ENCODE measurements at places on chromosomes 3 and 15. TPM values are rescaled to one million over a fixed set of nuclear protein-coding genes. Genes with fewer than 3 reads are reported as not detected.

Gene RBPMS2
- total RNA-seq: not detected

Gene SMAD6
- 19.3 TPM for total RNA-seq

Gene ADGRG7
- not detected for total RNA-seq

Gene NRG4
- not detected for total RNA-seq

Gene GAP43
- 0.16 TPM for total RNA-seq

Gene WNT5A
- total RNA-seq: 1,597 TPM

Gene ROPN1B
- not detected for total RNA-seq

Gene THPO
- total RNA-seq: 0.12 TPM

Gene TYRO3
- total RNA-seq: 6.5 TPM

Gene ABHD6
- total RNA-seq: 8.9 TPM

Gene ISY1
- total RNA-seq: 29.1 TPM

Gene MME
- total RNA-seq: 1,611 TPM

Gene CTXND1
- not detected for total RNA-seq

Gene SLC2A2
- total RNA-seq: under 0.01 TPM

Gene ISLR2
- not detected for total RNA-seq

Gene COLQ
- 0.61 TPM for total RNA-seq

Gene LDHAL6B
- total RNA-seq: not detected

Gene CTXN2
- not detected for total RNA-seq

Gene TMCO5A
- not detected for total RNA-seq

Gene P2RY12
- total RNA-seq: not detected

Gene PRSS50
- not detected for total RNA-seq

Gene ZMYND10
- 0.65 TPM for total RNA-seq

Gene TTLL3
- 45.4 TPM for total RNA-seq

Gene CCNB2
- 6.2 TPM for total RNA-seq

Gene CACNA2D3
- 2.4 TPM for total RNA-seq

Gene GOLGA8G
- total RNA-seq: under 0.01 TPM

Gene AHSG
- total RNA-seq: not detected

Gene SEMA6D
- 11.8 TPM for total RNA-seq

Gene IRAK2
- 5.6 TPM for total RNA-seq

Gene CISH
- 2.3 TPM for total RNA-seq

Gene ZDHHC23
- total RNA-seq: 0.97 TPM

Gene SGO1
- 1.6 TPM for total RNA-seq

Gene PPP1R14D
- not detected for total RNA-seq

Gene AGBL1
- total RNA-seq: not detected

Gene BFSP2
- total RNA-seq: not detected

Gene IL17RD
- 4.4 TPM for total RNA-seq

Gene IL5RA
- not detected for total RNA-seq

Gene ABCC5
- total RNA-seq: 13.0 TPM

Gene RGMA
- 7.5 TPM for total RNA-seq

Gene TKT
- total RNA-seq: 590 TPM

Gene LRRC3B
- not detected for total RNA-seq

Gene SNX22
- total RNA-seq: 0.24 TPM

Gene ENTPD3
- 0.12 TPM for total RNA-seq
